ENCODE measurements at places on chromosomes 4 and X.

- DNase-seq, result peak; percentile 2
Measured at GRCh38 chr4:158090323-158090722, 82.5 kb downstream of the GASK1B start.

DNA sequence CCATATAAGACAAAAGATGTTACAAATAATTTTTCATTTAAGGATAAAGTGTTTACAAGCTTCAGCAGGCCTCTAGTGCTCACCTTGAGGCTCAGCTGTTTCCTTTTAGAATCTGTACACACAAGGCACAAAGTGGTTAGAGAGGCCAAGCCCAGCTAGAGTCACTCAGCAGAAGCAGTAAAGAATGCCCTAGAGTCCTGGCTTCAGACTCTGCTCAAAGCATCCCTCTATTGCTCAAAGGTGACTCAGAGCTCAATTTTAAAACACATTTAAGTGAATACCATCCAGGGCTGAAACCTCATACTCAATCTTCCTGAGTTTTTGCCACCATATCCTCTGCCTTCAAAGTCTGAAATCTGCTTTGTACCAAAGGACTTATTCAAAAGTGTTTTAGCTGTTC lies 22.6 kb upstream of the PHF8 start:
- no peak for DNase-seq

DNA sequence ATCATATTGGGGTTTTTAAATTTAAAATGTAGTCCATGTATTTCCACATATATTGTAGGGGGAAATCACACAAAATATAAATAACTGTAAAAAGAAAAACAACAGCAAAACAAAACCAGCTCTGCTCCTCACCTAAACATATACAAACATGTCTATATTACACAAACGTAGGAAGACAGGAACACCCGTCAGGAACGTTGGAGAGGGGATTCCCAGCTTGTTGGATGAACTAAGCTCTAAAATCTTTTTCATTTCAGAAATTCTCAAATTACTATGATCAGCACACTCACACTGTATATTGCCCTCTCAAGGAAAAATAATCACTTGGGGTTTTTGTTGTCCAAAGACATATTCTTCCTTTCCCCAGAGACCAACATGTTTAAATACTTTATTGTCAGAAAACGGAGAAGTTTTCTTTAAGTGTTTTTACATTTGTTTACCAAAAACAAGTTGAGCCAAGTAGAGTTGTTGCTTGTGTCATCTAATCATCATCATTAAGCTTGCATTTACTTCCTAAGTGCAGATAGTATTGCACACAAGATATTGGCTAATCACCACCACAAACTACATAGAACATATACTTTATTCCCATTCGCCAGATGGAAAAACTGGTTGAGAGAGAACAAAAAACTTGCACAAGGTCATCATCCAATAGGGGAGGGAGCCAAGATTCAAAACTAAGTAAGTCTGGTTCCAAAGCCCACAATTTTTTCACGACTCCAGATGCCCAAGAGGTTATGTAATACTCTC lies 2.4 kb upstream of the TLR10 start:
- DNase-seq, result no peak

DNA sequence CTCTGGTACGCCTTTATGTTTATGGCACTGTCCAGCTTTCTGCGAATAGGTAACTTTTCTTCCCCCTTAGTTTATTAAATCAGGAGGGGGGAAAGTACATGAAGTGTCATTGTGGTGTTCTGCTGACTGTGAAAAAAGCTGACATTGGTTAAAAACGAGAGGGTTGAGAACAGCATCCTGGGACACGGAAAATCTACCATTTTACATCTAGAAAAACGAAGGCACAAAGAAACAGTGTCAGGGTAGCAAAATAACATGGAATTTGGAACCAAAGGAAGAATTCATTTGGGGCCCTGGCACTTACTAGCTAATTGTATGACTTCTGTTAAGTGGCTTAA lies 1.2 kb upstream of the AMOT start:
- no peak for DNase-seq
